ENCODE measurements at places on chromosomes 3 and 15. TPM values are rescaled to one million over a fixed set of nuclear protein-coding genes. Genes with fewer than 3 reads are reported as not detected.

GRCh38 chr15:62334536-62334935, 169.5 kb upstream of the C2CD4B start:
- no peak for DNase-seq

- no peak for DNase-seq
Observed at GRCh38 chr3:73611176-73611575, 13.6 kb downstream of the PDZRN3 start.

GRCh38 chr15:68612979-68613740, 34.4 kb downstream of the CORO2B start:
- no peak for DNase-seq

- peak; percentile 82 for DNase-seq
Observed at GRCh38 chr15:73927476-73928240, 1.4 kb downstream of the LOXL1 start.

DNA sequence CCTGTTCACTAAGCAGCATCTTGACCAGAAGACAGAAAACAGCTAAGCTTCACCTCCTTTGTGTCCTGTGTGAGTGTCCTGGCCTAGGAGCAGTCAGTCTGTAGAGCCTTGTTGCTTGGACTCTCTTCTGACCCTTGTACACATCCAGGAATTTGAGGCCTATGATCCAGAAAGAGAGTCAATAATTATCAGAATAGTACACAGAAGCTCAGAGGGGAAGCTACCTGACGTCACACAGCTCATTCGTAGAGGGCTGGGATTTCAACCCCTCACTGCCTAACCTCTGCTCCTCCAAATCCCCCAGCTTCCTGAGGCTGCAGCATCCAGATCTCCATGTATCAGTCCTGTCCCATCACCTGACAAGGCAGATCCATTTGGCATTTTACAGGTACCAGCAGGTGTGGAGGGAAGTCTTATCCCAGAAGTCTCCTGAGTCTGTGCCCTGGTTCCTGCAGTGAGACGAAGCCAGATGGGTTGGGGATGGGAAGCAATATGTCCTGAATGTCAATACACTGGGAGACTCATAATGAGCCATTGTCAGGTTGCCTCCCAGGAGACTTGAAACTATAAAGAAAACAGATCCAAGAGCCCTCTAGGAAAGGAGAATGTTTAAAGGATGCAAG, 203.1 kb downstream of the MINAR1 start:
- DNase-seq = no peak

DNA sequence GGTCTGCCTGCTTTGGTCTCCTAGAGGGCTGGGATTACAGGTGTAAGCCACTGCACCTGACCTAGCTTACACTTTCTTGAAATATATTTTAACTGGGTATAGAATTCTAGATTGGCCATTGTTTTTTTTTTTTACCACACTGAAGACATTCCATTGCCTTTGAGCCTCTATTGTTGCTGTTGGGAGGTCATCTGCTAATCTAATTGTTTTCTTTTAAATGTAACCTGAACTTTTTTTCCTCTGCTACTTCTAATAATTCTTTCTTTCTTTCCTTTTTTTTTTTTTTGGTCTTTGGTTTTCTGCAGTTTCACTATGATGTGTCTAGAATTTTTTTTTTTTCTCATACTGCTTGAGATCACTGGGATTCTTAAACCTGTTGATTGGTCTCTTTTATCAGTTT, 28.1 kb downstream of the ERICH6 start:
- DNase-seq = no peak

ISLR gene
- not detected for polyA plus RNA-seq

- DNase-seq = peak; percentile 71
Observed at GRCh38 chr3:49671291-49672288, 2.6 kb upstream of the APEH start.

- DNase-seq = no peak
Observed at GRCh38 chr3:79521221-79521848, 246.5 kb downstream of the ROBO1 start.

DNA sequence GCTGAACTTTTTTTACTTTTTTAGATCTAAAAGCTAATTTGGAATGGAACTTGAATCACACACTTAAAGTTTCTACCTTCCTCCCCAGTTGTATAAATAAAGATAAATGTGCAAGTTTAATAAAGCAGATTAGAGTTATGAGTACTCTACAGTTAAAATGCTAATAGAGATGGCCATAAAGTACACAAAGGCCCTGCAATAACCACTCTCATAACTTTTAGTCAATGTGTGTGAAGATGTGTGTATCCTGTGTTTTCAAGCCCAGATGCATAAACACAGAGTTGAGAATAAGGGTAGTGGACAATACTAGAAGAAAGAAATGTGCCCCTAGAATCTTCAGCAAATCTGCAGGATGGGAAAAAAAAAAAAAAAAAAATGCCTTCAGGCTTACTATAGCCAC, 45.3 kb downstream of the TOP2B start:
- no peak for DNase-seq

- DNase-seq = peak; percentile 86
Observed at GRCh38 chr3:16550676-16551341, 37.3 kb upstream of the RFTN1 start.

DNA sequence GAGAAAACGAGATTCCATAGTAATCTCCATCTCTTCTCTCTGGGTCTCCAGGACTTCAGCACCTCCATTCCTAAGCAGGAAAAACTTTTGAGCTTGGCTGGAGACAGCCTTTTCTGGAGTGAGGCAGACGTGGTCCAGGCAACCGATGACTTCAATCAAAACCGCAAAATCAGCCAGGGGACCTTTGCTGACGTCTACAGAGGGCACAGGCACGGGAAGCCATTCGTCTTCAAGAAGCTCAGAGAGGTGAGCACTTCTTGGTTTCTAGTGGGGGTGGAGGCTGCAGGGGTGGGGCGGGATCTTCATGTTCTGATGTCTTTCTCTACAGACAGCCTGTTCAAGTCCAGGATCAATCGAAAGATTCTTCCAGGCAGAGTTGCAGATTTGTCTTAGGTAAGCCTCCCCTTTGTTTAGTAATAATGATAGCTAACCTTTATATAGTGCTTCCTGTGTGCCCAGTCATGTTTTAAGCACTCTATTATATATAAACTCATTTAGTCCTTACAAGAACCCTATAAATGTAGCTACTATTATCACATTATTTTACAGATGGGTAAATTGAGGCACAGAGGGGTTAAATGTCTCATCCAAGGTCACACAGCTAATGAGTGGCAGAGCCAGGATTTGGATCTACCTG, 35.0 kb upstream of the TATDN2 start:
- peak; percentile 65 for DNase-seq

- no peak for DNase-seq
Observed at GRCh38 chr15:41483519-41483918, 10.2 kb upstream of the ITPKA start.

- peak; percentile 73 for DNase-seq
Observed at GRCh38 chr3:61008998-61009380, 242.3 kb downstream of the FHIT start.

DNA sequence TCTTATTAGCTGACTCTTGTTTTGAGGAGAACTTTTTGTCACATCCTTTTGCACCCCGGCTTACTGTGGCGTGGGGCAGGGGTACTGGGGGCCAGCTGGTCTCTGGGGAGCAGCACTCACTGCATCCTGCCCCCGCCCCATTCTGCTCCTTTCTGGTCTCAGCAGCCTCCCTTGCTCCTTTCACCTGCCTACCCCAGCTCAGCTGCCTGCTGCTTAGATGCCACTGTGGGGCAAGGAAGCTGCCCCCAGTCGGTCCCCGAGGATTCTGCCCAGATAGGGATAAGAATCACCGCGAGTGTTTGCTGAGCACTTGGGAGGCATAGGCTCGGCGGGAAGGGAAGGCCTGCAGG, 32.0 kb downstream of the APBA2 start:
- no peak for DNase-seq

LXN gene
- 3.2 TPM for polyA plus RNA-seq

DNA sequence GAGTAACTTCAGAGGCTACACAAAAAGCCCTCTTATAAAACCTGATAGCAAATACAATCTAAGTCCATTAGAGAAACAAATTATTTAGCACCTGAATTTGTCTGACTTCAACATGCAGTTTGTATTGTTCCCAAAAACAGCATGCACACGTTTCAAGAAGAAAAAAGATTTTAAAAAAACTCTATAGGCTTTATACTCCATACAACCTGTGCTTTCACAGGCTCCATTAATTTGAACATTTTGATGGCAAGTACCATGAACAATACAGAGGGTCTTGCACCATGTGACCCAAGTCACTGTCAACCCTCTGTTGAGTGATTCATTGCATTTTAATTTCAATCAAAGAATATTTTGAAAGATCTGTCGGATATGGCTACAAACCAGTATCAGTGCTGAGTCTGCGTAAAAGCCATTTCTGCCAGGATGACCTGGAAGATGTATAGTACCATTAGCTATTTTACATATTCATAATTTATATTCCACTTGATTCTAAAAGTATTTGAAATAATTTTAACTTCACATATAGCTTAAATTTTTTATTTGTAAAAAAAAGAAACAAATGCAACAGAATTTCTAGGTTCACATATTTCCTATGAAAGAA, 13.2 kb downstream of the ANXA2 start:
- no peak for DNase-seq
